ENCODE measurements at places on chromosomes 3 and 15.
A peak's percentile ranks its signal among the peaks of the same experiment; 100 is the strongest.

DNA sequence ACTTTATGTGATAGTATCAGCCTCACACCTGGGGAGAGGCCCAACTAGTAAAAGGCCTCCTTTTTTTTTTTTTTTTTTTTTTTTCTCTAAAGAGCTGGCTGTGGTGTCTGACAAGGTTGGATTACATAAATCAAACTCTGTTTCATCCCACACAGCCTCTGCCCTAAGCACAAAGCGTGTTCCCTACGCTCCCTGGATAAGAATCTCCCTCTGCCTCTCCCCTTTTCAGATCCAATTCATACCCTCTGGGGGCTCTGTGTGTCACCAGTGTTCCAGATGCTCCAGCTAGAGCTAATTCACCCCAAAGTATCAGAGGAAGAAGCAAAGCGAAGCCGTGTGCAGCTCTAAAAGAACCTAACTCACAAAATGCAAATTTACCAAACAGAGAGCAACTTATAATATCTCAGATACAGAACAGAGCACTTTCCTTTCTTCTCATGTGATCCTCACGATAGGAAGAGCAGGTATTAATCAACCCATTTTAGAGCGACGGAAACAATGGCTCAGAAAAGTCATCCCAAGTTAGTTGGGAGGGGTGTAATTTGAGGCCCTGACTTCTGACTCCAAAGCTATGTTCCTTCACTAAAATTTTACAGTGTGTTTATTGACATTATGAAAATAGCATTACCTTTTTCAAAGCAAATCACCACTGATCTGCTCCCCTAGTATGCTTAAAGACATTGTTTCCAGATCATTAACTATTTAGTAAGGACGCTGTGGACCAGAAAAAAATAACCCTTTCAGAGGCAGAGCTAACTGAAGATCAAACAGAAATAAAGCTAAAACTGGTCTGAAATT is 12.4 kb downstream of the BMF start:
- DNase-seq = peak; percentile 22

- DNase-seq = no peak
These were observed 188.6 kb downstream of the SHQ1 start for GRCh38 chr3:72659596-72659995.

DNA sequence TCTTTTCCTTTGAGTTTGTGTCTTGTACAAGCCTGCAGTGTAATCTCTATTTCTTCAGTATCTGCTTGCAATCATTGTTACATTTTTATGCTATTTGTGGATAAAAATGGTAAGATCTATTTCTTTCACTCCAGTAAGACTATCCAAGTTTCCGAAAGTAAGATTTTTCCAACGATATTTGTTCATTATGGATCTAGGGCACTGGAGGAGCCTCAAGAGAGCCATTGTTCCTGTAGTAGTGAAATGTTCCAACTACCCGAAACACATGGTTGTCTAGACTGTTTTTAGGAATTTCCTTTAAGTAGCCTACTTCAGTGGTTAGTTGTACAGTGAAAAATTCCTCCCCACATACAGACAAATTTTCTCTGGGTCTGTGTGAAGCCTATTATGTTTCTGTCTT is 597.4 kb downstream of the RSL24D1 start:
- DNase-seq = no peak

- DNase-seq = no peak
These were observed 187.7 kb upstream of the CHRNA7 start for GRCh38 chr15:31842532-31843195.

- DNase-seq = no peak
These were observed 34.9 kb downstream of the DCLK3 start for GRCh38 chr3:36729204-36730056.

- no peak for DNase-seq
These were observed 44.5 kb downstream of the TIMP4 start for GRCh38 chr3:12114251-12114650.

DNA sequence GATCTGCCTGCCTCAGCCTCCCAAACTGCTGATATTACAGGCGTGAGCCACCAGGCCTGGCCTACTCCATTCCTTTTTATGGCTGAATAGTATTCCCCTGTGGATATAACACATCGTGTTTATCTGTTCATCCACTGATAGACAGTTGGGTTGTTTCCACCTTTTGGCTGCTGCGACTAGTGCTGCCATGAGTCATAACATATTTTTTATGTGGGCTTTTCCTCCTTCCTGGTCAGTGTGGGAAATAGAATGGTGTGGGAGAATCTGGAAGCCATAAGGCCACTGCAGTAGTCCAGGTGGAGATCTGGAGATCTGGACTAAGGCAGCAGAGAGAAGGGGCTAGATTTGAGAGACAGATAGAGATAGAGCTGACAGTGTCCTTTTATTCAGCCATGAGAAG is 16.2 kb downstream of the LCMT2 start:
- DNase-seq = no peak

DNA sequence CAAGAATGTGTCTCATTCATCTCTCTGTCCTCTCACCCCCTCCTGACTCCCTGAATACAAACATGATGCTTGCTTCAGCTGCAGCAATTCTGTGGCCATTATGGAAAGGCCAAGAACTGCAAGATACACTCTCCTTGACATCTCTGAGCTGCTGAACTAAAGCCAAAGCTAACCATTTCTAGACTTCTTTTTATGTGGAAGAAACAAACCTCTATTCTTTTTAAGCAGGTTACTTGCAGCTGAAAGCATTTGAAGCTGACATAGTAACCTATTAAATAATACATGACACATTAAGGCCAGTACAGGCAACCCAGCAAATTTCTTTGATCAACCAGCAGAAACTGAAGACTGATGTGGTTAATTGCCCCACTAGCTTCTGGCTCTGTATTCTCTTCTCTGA is 17.5 kb downstream of the FHIT start:
- DNase-seq = no peak

DNA sequence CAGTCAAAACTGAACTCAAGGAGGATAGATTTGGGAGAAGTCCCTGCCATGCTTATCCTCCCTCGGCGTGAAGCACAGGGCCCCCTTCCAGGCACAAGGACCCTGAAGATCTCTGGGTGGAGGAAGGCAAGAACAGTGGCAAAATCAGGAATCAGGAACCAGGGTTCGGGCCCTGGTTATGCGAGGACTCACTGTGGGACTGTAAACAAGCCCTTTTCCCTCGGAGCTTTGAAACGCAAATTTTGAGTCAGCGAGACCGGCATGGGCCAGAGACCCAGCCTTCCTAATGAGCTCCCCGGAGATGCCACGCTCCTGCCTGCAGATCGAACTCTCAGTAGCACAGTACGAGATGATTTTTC is 70.1 kb downstream of the SLC12A8 start:
- DNase-seq = no peak

DNA sequence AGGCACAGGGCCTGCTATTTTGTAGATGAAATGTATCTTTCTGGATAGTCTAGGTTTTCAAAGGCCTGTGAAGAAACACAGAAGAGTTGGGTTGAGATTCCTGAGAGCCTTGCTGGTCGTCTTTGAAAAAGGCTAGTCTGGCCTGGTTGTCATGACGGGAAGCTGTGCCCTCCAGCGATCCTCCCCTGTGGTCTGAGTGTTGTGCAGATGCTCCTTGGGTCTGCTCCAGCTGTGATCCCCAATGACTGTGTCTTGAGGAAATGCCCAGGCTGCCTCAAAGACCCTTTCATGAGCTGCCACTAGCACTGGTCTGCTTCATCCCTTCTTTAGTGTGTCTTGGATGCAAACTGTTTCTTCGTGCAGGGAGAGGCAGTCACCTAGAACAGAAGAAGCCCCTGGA is 111.0 kb upstream of the SYNPR start:
- DNase-seq = no peak

DNA sequence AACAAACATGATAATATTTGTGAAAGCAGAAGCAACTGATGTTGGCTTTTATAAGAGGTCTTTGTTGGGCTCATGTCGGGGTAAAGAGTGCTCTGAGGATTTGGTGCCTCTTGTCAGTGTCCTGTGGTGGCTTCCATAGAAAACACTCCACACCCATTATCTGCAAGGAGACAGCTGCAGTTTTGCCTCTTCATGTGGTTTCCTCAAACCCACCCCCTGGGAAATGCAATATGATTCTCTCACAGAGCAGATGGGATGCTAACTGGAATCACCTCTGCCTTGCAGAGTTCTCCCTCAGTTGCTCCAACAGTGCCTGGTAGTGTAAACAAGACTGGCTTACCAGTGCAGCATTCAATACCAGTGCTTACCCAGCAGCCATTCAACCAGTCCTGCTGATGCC is 771.4 kb upstream of the CFAP20DC start:
- DNase-seq = no peak

GRCh38 chr15:25830844-25831451 is 32.2 kb downstream of the ATP10A start:
- DNase-seq = no peak

DNA sequence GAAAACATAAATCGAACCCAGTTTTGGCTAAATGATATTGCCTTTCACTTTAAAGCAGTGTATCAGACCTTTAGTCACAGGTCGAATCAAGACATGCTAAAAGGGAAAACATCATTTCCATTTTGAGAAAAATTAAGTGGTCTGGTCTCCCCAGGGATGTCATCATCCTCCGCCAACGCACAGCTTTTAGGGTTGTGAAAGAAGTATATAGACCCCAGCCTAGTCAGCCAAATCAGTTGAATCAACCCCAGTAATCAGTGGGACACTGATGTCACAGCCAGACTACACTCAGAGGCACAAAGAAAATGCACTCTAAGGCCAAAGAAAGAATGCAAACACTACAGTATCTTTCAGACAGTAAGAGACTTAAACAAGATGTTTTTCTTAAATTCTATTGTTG is 187.4 kb downstream of the ZIC4 start:
- DNase-seq = no peak

DNA sequence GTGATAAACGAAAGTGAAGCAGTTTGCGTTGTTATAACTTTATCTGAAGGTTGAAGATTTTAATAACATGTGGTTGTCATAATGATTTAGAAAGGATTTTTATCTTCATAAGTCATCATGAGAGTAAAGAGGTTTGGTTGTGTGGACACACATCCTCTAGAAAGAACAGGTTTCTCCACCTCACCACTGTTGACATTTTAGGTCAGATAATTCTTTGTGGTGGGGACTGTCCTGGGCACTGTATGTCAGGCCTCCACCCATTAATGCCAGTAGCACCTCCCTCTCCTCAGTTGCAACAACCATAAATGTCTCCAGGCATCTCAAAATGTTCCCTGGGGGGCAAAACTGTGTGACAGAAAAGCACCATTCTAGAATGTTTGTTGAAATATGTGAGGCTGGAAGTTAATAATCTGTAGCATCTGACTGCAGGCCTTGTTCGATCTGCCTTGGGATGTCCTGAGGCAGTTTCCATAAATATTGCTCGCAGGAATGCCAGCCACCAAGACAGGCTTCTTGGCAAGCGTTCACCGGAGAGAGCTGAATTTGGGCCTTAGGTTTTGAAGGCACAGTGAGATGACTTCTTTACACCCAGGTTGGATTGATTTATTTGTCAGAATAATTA is 100.1 kb downstream of the ADAMTSL3 start:
- peak; percentile 8 for DNase-seq

- DNase-seq = no peak
These were observed 61.8 kb downstream of the ARHGEF26 start for GRCh38 chr3:154182975-154183374.

All from prostate gland (tissue), 2 donors.